ENCODE measurements at places on chromosomes 7 and 10.

DNA sequence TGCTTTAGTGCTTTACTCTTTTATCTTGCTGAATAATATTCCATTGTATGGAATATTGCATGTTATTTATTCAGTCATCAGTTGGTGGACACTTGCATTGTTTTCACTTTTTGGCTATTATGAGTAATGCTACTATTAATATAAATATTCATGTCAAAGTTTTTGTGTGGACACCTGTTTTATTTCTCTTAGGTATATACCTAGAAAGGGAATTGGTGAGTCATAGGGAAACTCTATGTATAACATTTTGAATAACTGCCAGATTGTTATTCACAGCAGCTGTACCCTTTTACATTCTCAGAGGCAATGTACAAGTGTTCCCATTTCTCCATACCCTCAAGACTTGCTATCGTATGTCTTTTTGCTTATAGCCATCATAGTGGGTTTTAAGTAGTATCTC, 268.7 kb downstream of the SEMA3A start:
- no peak for DNase-seq

- no peak for DNase-seq
Measured at GRCh38 chr7:26156451-26157420, 4.7 kb downstream of the NFE2L3 start.

GRCh38 chr7:111009526-111010040, 81.3 kb upstream of the LRRN3 start:
- no peak for DNase-seq

- no peak for DNase-seq
Measured at GRCh38 chr10:24556126-24556749, 167.4 kb downstream of the ARHGAP21 start.

- DNase-seq, result no peak
Measured at GRCh38 chr10:21336476-21337170, 188.9 kb downstream of the SKIDA1 start.

- DNase-seq, result no peak
Measured at GRCh38 chr7:106640368-106641141, 20.4 kb downstream of the CCDC71L start.

DNA sequence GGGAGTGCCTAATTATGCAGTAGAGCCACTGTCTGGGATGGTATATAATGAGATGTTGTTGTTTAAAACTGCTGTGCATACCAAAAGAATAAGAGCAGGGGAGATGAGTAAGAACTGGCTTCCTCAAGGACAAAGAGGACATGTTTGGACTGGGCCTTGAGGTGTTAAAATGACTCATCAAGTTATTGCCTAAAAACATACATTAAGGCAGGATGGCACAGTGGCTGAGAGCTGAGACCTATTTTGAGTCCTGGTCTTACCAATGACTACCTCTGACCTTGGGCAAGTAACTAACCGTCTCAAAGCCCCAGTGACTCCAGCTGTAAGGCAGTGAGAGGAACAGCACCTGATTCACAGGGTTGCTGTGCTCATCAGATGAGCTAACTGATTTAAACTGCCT, 71.1 kb downstream of the CFAP58 start:
- DNase-seq, result no peak

GRCh38 chr7:106163257-106163656, 51.1 kb upstream of the SYPL1 start:
- no peak for DNase-seq

- no peak for DNase-seq
Measured at GRCh38 chr10:44437840-44438511, 53.1 kb upstream of the CXCL12 start.

GRCh38 chr10:100735337-100736143, 9.8 kb upstream of the PAX2 start:
- DNase-seq, result no peak

DNA sequence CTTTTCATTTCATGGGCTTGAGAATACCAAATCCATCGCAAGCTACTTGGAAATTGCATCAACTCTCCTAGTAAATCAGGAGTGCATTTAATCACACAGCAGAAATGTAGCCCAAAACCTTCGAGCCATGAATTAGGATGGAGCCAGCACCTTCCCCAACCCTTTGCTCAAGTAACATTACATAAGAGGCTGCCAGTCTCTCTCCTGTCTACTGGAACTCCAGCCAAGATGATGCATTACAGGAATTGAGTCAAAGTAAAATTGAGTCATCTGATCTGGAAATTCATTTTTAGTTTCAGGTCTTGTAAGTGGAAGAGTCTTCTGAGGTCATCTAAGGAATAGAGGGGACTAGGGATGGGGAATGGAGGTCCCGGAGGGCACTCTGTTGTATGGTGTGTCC, 69.7 kb upstream of the FHIP2A start:
- no peak for DNase-seq

DNA sequence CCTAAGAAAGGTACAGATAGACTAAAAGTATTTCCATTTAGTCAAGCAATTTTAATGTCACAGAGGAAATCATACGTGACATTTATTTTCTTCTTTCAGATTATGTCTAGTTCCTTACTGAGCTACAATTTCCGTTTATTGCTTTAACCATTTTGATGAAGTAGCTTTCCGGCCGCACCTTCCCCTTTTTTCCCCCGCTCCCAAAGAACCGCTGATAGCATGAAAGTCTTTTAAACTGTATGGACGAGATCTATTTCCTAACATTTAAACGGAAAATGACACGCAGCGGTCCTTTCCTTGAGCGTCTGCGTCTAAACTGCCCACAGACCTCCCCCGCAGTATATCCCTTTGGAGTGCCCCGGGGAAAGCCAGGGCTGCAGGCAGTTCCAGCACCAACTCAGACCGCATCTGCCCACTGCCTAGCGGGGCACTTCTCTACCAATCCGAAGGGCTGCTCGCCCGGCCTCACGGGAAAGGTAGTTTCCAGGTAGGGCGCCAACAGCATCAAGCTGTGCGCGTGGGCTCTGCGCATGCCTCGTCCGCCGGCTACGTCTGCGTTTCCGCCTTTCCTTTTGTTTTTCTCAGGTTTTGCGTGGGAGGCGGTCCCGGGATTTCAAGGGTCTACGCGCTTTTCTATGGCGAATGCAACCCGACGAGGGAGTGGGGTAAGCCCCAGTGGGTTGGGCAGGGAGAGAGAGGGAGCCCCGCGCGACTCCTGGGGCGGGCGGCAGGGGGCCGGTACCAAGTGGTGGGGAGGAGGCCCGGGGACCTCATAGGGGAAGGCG, at the start of gene ZNF33A:
ZNF33A (plus strand) TSS at position 557 of the 785 bp plus-strand sequence. CDS start 1,667 bp downstream, outside the sequence.
- peak; percentile 79 for DNase-seq

DNA sequence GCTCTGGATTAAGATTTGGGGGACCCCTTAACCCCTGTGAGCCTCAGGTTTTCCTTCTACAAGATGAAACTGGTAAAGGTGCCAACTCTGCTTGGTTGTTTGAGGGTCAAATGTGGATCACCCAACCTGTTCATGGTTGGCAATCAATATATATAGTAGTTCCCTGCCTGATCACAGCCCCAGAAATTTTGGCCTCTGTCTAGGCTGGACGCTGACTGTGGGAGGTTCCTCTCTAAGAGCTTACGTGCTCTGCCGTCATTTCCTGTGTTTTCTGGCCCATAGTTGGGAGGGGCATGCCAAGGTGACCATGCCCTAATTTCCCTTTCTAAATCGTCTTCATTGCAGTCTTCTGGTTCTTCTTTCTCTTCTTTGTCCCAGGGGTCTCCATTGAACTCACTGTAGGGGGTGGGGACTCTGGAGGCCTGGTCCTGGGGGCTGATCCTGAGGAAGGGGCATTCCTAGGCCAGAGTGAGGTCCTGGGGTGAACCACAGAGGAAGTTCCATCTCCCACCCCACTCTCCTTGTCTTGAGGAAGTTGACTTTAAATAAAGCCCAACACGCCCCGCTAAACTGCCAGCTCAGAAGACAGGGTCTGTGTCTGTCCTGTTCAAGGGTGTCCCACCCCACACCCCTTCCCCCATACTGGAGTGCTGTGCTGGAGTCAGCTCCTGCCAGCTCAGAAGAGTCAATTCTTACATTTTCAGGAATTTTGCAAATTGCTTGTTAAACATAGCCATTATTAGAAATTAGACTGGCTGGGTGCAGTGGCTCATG, 98.9 kb upstream of the SDK1 start:
- no peak for DNase-seq
